ENCODE measurements at places on chromosomes 1 and 21.
A peak's percentile ranks its signal among the peaks of the same experiment; 100 is the strongest.

DNA sequence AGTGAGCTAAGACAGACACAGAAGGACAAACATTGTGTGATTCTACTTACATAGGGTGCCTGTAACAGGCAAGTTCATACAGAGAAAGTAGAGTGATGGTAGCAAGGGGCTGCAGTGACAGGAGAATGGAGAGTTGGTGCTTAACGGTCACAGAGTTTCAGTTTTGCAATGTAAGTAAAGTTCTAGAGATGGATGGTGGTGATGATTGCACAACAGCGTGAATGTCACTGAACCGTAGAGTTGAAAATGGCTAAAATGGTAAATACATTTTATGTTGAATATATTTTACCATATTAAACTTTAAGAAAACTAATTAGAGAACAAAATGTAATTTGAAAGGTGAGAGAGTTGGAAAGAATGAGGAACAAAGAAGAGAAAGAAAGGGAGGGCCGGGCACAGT is 8.7 kb downstream of the CFAP107 start:
- no peak for DNase-seq

GRCh38 chr1:89262643-89263042 is 10.0 kb downstream of the GBP5 start:
- peak; percentile 46 for DNase-seq

GRCh38 chr1:111032295-111032897 is 68.7 kb upstream of the LRIF1 start:
- DNase-seq = peak; percentile 31

DNA sequence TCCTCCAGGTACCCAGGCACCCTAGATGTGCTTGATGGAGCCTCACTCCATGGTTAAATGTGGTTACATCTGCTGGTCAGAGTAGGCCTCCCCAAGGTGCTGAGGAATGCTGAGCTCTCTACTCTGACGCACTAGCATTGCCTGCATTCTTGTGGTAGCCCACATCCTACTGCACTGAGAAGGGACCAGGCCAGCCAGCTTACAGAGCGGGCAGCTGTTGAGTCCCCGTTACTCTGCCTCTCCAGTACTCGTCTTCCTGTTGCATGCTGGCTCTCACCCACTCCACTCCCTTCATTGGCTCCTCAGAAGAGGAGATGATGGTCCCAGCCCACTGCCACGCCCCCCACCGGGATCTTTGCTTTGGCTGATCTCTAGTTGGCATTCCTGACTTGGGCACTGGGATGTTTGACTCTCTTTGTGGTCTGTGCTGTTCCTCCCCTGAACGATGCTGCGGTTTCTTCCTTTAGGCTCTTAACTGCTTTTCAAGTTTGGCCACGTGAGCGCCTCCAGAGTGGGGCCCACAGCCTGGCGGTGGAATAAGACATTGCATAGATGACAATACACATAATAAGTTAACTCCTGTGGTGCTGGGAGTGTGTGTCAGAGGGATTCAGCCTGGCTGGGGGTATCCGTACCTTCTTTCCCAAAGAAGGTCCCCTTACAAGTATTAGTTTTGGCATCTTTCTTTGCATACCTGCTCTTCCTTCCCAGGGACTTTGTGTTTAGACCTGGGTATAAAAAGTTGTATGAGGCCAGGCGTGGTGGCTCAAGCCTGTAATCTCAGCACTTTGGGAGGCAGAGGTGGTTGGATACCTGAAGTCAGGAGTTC is 18.6 kb downstream of the AZIN2 start:
- DNase-seq = peak; percentile 100

DNA sequence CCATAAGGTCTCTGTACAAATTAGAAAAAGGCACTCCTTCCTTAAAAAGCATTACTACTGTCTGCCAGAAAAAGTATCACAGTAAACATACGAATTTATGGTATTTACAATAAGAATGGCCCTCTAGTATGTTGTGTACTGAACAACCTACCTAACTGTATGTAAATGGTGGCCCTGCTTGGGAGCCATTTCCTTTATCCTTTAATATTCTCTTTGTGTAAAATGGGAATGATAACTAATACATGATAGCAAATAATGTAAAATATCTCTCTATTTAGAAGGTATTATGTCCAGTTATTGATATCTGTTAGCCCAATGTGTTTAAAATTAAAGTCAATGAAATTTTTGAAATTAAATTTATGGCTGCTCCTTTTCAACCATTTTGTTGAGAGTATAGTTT is 5.2 kb downstream of the DR1 start:
- DNase-seq = no peak

DNA sequence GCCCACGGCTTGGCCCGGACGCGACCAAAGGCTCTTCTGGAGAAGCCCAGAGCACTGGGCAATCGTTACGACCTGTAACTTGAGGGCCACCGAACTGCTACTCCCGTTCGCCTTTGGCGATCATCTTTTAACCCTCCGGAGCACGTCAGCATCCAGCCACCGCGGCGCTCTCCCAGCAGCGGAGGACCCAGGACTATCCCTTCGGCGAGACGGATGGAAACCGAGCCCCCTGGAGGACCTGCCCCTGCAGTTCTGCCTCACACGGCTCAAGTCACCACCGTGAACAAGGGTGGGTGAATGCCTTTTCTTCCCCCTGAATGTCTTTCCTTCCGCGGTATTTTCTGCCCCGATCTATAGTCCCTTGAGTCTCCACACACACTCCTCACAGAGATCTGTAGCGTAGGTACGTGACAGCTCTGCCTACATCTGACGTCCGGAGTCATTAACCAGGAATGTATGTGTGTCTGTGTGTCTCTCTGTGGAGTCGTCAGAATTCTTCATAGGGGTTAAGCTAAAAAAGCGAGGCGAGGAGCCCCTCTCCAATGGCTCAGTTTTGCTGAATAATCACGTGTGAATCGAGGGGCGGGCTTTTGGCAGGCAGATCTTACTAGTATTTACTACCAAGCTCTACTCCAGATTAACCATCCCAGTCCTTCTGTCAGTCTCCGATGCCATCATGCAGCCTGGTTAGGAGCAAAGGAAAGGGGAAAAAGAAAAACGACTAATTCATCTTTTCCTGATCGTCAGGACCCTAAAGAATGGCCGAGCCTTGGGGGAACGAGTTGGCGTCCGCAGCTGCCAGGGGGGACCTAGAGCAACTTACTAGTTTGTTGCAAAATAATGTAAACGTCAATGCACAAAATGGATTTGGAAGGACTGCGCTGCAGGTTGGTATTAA is at the start of gene CDKN2C:
TSS of gene CDKN2C (plus strand) at position 635 of the 898 bp plus-strand sequence. CDS start at position 759, 124 bp downstream.
- DNase-seq = peak; percentile 92

- no peak for DNase-seq
These were observed 45.0 kb downstream of the VAV3 start for GRCh38 chr1:107919953-107920352.

- no peak for DNase-seq
These were observed 36.0 kb upstream of the SLC35F3 start for GRCh38 chr1:233868461-233868860.

- no peak for DNase-seq
These were observed 99.8 kb downstream of the INTS7 start for GRCh38 chr1:211935448-211935970.

GRCh38 chr1:192787914-192788585 is 20.8 kb upstream of the RGS2 start:
- peak; percentile 74 for DNase-seq

GRCh38 chr1:17330856-17331255 is 22.9 kb downstream of the PADI4 start:
- no peak for DNase-seq

- no peak for DNase-seq
These were observed 74.4 kb upstream of the TIAM1 start for GRCh38 chr21:31418377-31419001.

- DNase-seq = no peak
These were observed 46.7 kb downstream of the RPRD2 start for GRCh38 chr1:150410582-150411101.

- DNase-seq = no peak
These were observed at the start of gene CTNNBIP1 for GRCh38 chr1:9910076-9910422. TSS of gene CTNNBIP1 (minus strand) at chr1:9910269. CDS start at chr1:9872064, 38,205 bp downstream.

DNA sequence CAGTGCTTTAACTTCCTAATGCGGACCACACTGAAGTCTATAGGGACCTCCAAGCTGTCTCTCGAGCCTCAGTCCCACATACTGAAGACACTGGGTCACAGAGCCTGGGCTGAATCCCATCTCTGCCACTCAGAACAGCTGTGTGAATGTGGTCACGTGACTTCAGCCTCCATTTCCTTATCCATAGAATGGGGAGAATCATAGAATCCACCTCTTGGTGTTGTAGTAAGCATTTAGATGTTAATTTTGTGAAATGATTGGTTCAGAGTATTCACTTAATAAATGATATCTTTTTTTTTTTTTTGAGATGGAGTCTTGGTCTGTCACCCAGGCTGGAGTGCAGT is 41.2 kb upstream of the LYST start:
- DNase-seq = no peak

GRCh38 chr1:2376931-2377672 is 14.3 kb downstream of the MORN1 start:
- DNase-seq = no peak

- DNase-seq = no peak
These were observed 94.4 kb downstream of the WDR4 start for GRCh38 chr21:42784896-42785451.

DNA sequence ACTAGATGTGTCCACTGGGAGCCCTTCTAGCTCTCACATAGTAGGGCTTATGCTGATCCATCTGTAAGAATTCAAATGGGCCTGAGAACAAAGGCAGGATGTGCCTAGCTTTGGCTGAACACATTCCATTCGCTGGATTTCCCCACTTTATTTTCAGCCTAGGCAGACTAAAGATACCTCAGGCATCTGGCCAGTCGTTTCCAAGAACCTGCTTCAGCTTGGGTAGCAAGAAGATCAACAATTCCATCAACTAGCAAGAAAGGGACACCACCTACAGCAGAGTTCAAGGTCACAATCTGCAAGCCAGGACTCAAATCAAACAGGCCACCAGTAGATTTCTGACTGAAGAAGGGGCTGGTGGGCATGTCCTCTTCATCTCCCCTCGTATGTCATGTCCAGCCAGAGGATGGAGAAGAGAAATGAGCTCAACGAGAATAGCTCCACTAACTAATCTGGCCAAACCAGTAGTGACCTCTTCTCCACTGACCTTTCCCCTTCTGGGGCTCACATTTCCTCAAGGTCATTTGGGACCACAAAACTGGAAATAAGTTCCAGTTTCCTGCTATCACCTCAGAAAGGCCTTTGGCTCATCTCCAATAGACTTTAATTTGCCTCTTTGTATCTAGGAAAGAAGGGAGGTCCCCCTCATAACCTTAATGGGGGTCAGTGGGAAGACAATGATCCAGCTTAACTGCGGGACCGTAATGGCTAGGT is 14.2 kb downstream of the TXNIP start:
- no peak for DNase-seq

DNA sequence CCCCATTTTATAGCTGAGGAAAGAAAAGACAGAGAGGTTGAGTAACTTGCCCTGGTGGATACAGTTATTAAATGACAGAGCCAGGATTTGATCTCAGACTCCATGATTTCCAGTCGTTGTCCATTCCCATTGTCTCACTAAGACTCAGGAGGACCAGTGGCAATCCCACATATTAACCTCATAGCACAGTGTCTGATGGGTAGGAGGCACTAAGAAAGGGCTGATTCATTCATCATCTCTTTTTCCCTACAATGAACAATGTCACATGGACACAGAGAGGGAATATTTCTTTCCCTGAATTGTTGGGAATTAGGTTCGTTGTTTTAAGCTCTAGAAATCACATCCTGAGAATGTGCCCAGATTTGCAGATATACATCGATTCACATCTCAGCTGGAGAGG is 99.9 kb downstream of the PBX1 start:
- DNase-seq = no peak

DNA sequence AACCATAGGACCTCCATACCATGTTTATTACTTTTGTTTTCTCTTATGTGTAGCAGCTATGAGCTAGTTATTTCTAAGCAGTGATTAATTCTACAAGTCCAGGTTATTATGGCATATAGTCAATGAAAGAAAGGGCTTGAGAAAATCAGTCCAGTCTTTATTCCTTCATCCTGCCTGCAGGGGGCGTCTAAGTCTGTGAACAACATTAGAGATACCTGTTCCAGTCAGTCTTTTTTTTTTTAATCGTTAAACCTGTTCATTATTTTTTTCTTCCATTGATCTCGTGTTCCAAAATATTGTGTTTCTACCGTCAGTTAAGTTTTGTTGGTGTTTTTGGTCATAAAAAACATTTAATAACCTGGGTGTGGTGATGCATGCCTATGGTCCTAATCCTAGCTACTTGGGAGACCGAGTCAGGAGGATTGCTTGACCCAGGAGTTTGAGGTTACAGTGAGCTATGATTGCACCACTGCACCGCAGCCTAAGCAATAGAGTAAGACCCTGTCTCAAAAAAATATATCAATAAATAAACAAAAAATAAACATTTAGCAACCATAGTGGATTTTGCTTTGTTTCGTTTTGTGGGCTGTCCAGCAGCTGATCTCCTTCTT is 29.4 kb upstream of the CD2 start:
- peak; percentile 51 for DNase-seq

DNA sequence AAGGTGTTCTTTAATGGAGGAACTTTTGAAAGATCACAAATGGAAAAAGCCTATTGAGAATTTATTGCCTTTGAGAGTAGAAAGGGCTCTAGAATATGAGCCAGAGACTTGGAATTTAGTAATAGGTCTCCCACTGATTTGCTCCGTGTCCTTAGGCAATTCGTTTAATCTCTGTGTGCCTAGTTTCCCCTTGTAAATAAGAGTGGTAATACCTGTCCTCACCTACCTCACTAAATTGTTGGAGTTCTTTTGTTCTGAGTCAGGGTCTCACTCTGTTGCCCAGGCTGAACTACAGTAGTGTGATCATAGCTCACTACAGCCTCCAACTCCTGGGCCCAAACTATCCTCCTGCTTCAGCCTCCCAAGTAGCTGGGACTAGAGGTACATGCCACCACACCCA is 15.0 kb upstream of the TEKT2 start:
- no peak for DNase-seq

DNA sequence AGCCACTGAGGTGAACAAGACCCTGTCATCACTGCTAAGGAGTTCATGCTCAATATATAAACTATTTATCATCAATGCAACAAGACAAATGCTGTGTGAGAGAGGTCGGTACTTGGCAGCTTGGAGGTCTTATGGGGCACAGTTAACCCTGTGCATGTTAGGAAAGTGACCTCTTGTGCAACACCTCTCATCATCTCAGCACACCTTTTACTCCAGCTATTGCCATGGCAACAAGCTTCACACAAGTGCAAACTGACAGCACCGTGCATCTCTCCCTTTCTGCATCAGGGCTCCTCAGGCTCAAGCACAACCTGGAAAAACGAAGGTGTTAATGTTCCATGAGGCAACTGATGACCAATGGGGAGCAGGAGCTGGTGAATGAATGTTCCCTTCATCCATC is 14.7 kb upstream of the MYSM1 start:
- no peak for DNase-seq

GRCh38 chr1:20603504-20604464 is 14.9 kb downstream of the CDA start:
- DNase-seq = peak; percentile 94

DNA sequence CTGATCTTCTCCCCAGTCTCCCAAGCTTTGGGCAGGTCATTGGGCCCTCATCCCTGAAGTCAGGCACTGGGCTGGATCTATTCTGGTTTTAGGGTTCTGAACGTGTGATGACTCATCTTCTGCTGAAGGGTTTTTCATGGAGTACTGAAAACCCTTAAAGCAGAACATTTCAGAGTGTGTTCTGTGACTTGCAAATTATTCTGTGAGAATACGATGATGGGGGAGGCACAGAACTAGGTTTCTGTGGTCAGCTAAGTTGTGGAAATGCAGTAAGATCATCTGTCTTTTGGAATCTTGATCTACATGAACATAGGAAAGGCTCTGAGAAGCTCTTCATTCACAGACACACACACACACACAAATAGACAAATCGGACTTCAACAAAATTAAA is 46.2 kb downstream of the NAV1 start:
- DNase-seq = peak; percentile 76

GRCh38 chr21:33259995-33260394 is 6.2 kb upstream of the IL10RB start:
- DNase-seq = no peak
